ENCODE measurements at places on chromosomes 6 and 20.

DNA sequence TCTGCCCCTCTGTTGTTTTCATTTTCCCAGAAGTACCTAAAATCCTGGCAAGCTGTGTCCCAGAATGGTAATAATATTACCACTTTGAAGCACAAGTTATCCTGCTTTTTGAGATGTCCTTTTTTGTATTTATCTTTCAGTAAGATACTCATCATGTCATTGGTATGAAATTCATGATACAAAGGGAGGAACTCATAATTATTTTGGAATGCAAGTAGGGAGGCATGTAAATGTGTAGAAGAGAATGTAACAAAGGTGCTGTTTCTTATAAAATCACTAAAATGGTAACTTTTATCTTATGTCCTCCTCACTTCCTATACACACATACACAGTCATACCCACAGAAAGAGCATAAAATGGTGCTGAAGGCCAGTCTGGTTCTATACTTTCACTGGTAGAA is 109.9 kb downstream of the CD2AP start:
- DNase-seq, result no peak

- no peak for DNase-seq
Measured at GRCh38 chr6:38714239-38715015, 684 bp upstream of the DNAH8 start.

DNA sequence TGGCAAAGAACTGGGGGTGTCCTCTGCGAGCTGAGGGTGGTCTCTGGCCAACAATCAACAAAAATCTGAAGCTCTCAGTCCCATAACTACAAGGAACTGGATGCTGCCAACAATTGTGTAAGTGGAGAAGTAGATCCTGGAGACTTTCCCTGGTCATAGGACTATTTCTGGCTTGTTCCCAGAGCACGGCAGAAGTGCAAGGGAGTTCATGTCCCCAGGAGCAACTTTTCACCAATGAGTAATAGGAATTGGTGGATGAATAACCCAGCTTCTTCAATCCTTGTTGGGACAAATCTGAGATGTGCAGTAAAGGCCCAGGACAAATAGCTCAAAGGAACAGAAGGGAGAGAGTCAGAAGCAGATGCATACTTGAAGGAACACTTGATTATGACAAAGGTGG is 95.5 kb downstream of the QRSL1 start:
- no peak for DNase-seq

DNA sequence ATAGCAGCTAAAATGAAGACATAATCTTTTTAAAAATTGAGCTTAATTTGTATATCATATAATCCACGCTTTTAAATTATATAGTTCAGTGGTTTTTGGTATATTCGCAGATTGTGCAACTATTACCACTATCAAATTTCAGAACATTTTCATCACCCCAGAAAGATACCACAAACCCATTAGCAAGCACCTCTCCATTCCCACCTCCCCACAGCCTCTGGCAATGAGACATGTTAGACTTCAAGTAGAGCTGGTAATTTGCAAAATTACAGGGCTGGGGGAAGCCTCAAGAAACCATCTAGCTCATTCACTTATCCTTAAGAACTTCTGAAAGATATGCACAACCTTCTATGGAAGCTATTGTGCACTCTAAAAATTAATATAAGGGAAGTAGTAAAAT is 37.2 kb downstream of the TRMT6 start:
- DNase-seq, result no peak

- DNase-seq, result no peak
Measured at GRCh38 chr6:351011-351866, 40.3 kb upstream of the IRF4 start.

GRCh38 chr6:107991772-107992550 is 34.0 kb upstream of the SEC63 start:
- DNase-seq, result no peak

GRCh38 chr20:59019217-59019616 is at the start of gene TUBB1:
TSS of gene TUBB1 (plus strand) at chr20:59019429. CDS start at chr20:59019523, 94 bp downstream.
- no peak for DNase-seq

DNA sequence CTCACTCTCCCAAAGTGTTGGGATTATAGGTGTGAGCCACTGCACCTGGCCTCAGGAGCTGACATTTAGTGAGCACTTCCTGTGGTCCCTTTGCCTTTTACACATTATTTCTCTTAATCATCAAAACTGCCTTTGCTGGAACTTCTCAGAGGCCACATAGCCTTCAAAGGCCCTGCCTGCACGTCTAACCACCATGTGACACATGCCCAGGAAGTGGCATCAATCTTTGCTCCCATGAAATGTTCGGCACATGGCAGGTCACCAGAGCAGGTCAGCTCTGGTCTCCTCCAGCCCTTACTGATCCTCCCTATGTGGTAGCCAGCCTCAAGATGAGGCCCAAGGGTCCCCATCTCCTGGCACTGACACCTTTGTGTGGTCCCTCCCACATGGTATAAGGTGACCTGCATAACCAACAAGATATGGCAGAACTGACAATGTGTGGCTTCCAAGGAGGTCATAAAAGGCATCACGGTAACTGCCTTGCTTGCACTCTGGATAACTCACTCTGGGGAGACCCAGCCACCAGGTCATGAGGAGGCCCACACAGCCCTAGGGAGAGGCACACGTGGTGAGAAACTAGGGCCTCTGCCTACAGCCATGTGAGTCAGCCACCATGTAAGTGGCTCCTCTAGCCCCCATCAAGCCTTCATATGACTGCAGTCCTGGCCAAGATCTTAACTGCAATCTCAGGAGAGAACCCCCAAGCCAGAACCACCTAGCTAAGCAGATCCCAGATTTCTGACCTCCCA is 28.8 kb upstream of the HMGA1 start:
- DNase-seq, result no peak

- no peak for DNase-seq
Measured at GRCh38 chr6:7086488-7086887, 21.3 kb upstream of the RREB1 start.

DNA sequence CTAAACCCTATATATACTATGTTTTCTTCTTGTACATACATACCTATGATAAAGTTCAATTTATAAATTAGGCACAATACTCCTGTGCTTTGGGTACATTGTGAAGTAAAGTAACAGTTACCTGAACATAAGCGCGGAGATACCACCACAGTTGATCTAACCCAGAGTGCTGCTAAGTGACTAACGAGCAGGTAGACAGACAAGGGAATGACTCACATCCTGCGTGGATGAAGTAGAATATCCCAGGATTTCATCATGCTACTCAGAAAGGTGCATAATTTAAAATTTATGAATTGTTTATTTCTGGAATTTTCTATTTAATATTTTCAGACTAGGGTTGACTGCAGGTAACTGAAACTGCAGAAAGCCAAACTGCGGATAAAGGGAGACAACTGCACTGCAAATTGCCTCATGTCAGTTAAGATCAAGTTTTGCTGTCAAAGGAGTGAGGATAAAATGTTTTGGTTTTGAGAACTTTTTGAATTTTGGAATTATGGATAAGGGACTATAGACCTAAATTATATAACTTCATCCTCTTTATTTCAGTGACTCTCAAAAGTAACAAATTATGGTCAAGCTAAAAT is 14.4 kb downstream of the MKKS start:
- no peak for DNase-seq

DNA sequence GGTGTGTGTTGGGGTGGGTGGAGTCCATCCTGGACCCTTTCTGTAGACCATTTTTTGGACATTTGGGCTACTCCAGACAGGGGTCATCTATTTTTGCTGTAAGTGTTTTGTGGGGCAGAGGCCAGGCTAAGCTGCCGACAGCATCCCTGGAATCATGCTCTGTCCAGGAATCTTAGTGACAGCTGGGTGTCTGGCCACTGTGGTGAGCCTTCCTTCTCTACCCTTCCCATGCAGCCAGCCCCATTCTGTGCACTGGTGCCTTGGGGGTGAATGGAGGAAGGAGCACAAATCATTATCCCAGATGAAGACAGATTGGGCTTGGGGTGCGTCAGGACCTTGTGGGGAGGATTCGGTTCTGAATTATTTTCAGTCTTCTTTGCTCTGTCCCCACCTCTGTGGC is 20.2 kb downstream of the TOX2 start:
- DNase-seq, result no peak

DNA sequence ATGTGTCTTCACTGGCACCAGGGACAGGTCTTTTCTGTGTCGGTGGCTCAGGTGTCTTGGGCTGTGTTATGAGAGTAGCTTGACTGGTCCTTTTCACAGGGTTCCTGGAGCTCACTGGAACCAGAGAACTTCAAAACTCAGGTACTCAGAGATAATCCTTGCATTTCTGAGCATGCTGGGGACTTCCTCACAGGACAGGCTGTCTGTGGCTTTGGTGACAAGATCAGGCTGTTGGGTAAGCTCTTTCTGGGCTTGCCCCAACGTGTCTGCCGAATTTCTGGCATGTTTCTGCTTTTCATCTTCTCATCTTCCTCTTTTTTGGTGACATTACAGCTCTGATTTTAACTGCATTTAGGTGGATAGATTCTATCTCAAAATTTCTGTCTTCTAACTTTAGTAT is 270.0 kb downstream of the CDH26 start:
- no peak for DNase-seq

DNA sequence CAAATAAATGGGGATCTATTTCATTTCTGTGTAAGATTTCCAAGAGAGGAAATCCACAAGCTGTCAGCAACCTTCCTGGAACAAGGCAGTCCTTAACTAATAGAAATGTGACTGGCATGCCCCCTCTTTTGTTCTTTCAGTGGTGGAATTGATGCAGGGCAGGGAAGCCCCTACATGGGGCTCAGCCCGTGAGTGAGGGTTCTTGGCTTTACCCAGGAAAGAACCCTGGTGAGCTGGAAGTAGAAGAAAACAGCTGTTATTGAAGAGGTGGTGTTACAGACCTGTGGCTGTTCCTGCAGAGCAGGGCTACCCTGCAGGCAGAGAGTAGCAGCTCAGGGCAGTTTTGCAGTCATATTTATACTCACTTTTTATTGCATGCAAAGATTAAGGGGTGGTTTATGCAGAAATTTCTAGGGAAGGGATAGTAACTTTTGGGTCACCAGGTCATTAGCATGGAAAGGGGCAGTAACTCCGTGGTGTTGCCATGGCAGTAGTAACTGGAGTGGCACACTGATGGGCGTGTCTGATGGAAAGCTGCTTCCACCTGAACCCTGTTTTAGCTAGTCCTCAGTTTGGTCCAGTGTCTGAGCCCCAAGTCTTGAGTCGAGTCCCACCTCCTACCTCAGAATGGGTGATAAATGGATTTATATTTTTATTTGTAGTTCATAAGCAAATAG is 88.7 kb upstream of the SCP2D1 start:
- no peak for DNase-seq

GRCh38 chr20:44678242-44678641 is 26.7 kb upstream of the ADA start:
- DNase-seq, result no peak

GRCh38 chr6:79671600-79672266 is 40.6 kb downstream of the SH3BGRL2 start:
- DNase-seq, result no peak

GRCh38 chr6:80642452-80642851 is 536.0 kb downstream of the BCKDHB start:
- DNase-seq, result no peak

DNA sequence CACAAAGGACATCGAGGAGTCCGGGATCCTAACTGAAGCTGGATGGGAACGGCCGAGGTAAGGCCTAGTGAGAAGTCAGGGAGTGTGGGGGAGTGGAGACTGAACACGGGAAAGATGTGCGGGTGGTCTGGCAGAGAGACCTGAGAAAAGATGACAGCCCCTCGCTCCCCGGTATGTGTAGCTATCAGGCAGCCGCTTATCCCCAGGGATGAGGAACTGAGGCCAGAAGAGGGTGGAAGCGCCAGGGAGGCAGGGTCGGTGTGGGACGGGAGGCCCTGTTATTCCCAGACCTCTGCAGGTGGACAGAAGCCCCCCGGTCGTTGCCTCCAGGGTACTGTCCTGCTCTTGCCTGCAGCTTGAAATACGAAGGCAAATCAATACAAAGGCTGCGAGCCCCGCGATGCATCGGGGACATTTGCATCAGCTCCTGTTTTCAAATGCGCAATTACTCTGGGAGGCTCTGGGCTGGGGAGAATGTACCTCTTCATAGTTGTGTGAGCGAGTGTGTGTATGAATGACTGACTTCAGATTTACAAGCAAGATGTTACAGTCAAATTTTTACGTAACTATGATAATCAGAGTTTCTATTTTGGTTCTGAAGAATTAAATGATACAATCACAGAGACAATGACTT is 221.3 kb downstream of the QKI start:
- DNase-seq, result no peak

DNA sequence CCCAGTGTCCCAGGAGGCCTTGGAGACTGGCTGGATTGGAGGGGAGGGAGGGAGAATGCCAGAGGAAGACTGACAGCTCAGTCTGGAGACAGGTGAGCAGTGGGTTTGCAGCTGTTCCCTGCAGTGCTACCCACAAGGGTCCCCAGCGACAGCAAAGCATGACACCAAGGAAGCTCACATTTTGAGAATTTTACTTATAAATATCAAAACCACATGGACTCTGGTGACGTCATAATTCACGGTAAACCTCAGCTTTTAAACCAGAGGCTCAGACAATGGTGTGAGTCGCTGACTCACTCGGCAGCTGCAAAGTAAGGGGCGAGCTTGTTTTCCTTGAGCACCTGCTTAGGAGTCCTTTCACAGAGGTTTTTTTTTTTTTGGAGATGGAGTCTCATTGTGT is 65.2 kb downstream of the THBS2 start:
- no peak for DNase-seq

DNA sequence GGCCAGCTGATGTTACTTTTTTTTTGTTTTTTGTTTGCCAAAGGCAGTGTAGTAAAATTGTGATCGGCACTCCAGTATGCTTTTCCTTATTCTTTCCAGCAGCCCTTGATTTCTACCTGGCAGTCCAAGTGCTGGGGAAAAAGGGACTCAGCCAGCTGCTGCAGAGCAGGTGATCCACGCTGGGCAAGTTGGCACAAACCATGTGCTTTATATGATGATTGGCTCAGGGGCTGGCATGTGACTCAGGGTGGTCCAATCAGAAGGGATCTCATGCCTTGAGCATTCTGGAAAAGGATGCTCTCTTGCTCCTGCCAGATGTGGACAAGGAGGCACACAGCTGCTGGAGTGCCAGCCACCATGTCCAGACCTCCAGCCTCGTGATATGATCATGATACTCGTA is 54.5 kb downstream of the SULF2 start:
- no peak for DNase-seq

- DNase-seq, result no peak
Measured at GRCh38 chr6:107319906-107320530, 139.3 kb downstream of the PDSS2 start.

DNA sequence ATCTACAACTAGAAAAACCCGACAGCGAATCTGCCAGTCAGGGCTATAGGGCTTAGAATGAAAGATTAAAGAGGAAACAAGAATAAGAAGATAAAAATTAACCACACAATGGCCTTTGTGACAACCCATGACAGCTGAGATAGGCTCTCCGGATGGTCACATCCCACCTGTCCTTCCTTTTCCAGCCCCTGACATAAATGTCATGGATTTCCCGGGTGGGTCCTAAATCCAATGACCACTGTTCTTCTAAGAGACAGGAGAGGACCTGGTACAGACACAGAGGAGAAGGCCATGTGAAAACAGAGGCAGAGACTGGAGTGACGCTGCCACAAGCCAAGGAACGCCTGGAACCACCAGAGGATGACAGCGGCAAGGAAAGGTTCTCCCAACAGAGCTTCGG is 41.8 kb downstream of the ATXN1 start:
- no peak for DNase-seq

All from hindlimb muscle (tissue), 1 donor.